GM12892 (cell line): ENCODE measurements at places on chromosomes 6 and 20.

DNA sequence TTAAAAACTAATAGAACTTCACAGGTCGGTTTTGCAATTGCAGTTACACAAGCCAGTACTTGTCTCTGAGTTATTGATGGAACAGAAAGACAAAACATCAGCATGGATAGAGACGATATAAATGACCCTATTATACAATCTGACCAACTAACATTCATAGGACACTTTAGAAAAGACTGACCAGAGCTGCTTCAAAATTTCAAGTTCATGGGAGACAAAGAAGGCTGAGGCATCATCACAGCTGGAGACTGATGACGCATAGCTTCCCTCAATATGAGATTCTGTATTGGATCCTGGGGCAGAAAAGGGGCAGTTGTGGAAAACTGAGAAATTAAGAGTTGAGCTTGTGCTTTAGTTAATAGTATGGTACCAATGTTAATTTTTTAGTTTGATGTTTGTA is 174.0 kb downstream of the THBS2 start:
- no peak for DNase-seq

DNA sequence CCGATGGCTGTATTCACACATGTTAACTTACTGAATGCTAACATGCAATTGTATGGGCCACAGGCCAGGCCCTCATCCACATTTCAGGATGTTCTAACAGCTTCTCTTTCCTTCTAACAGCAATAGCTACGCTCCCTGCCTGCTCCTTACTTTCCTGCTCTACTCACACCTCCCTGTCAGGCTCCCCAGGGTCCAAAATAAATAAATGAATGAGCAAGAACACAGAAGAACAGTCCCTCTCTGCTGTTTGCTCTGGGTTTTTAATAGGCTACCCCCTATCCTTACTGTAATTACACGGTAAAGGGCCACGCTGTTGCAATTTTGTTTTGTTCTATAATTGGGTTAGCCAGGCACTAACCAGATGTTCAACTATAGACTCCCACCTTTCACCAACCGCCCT is 135.6 kb downstream of the GMDS start:
- DNase-seq: no peak

GRCh38 chr6:25250878-25251277 is 28.3 kb upstream of the CARMIL1 start:
- DNase-seq: no peak

DNA sequence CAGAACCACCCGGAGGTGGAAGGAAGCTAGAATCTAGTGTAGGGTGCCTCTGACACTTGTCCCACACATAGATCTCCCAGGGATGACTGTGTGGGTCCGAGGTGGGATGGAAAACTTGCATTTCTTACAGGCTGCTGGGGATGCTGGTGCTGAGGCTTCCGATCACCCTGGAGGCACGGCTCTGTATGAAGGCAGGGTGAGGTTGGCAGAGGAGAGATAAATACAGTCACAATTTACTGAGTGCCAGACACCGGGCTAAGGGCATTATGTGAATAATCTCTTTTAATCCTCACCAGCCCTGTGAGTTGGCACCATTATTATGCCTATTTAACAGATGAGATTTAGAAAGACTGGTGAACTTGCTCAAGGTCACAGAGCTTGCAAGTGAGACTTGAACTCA is 250.2 kb upstream of the RREB1 start:
- no peak for DNase-seq

DNA sequence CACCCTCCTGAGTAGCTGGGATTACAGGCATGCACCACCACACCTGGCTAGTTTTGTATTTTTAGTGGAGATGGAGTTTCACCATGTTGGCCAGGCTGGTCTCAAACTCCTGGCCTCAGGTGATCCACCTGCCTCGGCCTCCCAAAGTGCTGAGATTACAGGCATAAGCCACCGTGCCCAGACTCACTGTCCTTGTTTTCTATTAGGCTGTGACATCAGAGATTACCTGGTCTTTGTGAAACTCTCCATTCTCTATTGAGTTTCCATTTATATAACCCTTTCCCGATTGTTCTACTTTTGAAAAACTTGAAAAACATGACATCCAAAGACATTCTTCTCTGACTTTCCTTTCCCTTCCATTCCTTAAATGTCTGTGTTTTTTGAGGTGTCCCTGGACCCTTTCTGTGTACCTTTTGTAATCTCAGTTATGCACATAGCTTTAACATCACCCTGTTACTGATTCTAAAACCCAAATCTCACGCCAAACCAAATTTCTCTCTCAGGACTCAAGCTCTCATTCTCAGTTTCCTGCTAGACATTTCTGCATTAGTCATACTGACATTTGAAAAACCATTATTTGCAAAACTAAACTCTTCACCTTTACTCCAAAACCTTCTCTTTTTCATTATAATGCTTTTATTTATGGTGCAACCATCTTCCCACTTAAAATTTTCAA is 137.0 kb downstream of the KHDC1L start:
- DNase-seq: no peak

DNA sequence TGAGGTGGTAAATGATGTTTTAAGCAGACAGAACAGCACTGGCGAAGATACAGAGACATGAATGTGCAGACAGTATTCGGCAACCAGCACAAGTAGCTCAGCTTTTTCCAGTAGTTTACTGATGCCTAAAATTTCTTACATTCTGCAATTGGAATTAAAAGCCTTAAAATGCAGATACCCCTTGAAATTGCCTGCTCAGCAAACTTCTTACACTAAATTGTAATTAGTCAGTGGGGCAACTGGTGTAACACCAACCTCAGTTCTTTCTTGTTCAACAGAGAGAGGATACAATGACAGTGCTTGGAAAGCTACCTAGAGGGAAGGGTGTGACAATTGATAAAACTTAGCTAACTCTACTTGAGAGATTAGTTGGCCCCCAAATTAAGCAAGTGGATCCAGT is 121.1 kb upstream of the ENPP5 start:
- DNase-seq: no peak

- DNase-seq: no peak
Measured at GRCh38 chr6:145483191-145483996, 251.9 kb downstream of the EPM2A start.

GRCh38 chr20:44495802-44496481 is 20.3 kb downstream of the TTPAL start:
- no peak for DNase-seq

- DNase-seq: no peak
Measured at GRCh38 chr20:6665621-6666355, 101.7 kb upstream of the BMP2 start.

- no peak for DNase-seq
Measured at GRCh38 chr20:50980071-50980681, 21.6 kb downstream of the MOCS3 start.

DNA sequence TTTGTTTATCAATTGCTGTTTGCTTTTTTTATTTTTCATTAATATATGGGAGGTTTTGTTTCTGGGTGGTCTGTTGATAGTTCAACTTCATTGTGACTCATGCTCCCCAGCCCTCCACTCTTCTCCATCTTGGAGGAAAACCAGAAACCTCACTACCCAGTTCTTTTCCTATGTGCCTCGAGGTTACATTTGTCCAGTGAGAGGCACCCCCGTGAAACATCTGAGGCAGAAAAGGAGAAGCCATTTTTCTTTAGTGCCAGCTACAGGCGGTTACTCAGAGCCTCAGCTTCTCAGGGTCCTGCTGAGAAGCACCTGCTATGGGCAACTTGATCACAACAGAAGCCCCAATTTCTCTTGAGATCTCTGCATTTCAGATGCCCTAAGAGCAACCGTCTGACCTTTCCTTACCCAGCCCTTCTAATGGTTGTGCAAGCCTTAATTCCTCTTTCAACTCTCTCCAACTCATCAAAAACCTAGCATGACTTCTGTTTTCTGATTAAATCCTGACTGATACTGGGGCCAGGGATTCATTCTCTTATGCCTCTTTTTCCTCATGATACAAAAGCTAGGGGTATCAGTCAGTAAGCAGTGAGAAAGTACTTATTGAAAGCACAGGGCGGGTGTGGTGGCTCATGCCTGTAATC is 144.6 kb downstream of the ELOVL4 start:
- no peak for DNase-seq

- DNase-seq: no peak
Measured at GRCh38 chr20:1484438-1485116, 6.6 kb downstream of the SIRPB2 start.

DNA sequence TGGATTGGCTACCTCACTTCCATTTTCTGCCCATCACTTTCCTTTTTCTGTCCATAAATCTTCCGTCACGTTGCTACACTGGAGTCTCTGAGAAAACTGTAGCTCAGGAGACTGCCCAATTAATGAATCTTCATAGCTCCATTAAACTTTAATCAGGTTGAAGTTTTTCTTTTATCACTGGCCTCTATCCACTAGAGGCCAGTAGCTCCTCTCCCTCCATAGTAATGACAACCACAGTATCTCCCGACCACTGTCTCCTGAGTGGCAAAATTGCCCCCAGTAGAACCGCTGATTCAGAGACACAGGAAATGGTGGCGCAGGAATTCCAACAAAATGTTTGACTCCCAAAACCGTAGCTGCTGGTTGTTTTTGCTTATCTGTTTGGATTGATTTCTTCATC is 18.4 kb upstream of the DOK5 start:
- DNase-seq: no peak

GRCh38 chr6:36136034-36136433 is 5.7 kb downstream of the MAPK13 start:
- no peak for DNase-seq

DNA sequence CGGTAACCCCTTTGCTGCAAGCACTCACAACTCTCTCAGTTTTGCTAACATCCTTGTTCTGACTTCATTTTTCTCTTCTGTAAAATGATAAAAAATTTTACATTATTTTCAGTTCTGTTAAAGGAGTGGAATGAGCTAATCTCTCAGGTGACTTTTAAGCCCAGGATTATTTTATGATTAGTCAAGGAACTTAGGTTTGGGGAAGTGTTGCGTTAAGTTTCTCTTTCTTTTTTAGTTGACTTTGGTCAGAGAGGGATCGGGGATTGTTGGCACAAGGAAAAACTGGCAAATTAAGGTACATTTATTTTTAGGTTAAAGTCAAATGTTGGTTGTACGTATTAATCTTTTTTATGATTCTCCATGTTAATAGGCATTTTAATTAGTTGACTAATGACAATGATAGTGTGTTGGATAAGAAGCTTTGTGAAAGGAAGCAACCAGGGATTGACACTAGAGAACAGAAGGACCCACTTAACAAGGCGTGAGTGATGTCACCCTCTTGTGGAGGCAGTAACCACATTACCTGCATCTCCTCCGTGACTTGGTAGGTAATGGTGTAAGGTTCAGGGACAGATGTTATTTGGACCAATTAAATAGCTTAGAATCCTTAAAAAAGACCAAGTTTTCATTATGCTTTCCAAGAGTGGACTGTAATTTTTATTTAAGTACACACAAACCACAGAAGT is 31.6 kb downstream of the CD83 start:
- DNase-seq: no peak

- peak; percentile 69 for DNase-seq
Measured at GRCh38 chr20:50635676-50636600, 55.4 kb downstream of the RIPOR3 start.

DNA sequence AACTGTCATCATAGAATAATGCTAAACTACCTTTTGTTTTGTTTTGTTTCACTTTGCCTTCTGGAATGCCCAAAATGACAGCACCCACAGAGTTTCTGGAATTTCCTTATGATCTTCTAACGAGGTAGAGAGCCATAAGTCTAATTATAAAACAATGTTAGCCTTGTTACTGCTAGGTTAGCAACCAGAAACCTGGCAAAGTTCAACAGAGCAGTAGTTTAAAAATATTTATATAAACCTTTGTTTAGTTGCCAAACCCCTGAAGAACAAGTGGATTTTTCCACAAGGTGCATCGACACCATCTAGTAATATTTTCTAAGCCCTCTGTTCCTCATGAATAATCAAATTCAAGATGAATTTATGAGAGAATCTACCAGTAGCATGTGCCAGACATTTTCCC is 27.6 kb upstream of the IPCEF1 start:
- no peak for DNase-seq

DNA sequence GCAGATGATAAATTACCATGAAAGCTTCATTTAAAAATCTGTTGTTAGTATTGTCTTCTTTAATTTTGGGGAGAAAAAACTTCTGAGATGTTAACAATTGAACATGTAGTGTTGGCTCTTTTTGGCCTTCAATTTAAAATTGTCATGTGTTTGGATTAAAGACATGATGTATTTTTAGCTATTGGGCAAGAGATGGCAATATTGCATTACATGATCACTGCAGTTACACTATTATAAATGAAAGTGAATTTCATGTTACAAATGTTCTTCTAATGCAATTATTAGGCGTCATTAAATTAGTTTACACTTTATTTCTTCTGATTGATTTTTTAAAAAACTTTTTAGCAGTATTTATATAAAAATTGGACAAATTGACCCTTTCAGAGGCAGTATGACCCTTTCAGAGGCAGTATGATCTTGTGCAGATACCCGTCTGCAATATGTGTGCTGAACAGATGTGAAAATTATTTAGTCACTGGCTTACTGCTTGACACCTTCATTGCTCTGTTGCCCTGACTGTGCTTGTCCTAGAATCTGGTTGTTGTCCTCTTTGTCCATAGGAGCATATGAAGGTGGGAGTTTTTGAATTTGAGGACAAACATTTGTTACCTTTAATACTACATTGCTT is 25.8 kb downstream of the CDKAL1 start:
- no peak for DNase-seq

DNA sequence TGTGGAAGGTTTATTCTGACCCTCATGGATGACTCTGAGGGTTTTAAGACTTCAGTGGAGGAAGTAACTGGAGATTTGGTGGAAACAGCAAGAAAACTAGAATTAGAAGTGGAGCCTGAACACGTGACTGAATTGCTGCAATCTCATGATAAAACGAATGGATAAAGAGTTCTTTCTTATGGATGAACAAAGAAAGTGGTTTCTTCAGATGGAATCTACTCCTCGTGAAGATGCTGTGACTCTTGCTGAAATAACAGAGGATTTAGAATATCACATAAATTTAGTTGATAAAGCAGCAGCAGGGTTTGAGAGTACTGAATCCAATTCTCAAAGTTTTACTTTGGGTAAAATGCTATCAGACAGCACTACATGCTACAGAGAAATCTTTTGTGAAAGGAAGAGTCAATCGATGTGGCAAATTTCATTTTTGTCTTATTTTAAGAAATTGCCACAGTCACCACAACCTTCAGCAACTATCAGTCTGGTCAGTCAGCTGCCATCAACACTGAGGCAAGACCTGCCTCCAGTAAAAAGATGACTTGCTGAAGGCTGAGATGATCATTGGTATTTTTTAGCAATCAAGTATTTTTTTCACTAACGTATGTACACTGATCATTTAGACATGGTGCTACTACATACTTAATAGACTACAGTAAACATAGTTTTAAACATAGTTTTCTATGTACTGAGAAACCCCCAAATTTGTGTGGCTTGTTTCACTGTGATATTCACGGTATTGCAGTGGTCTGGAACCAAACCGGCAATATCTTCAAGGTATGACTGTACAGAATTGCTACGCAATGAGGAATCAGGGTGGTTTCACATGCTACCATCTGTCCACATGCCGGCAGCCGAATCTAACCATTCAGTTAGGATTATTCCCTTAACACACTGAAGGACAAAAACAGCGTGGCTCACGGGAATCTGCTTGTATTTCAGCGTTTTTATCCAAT is 149.0 kb downstream of the MYB start:
- DNase-seq: no peak

- DNase-seq: no peak
Measured at GRCh38 chr20:17520583-17520982, 10.6 kb downstream of the BFSP1 start.

GRCh38 chr6:31771992-31772358 is 5.2 kb downstream of the VWA7 start:
- no peak for DNase-seq

- no peak for DNase-seq
Measured at GRCh38 chr20:34834459-34834893, 9.0 kb upstream of the NCOA6 start.

GRCh38 chr6:45984788-45985425 is 30.8 kb downstream of the CLIC5 start:
- DNase-seq: no peak
